ENCODE measurements at places on chromosomes 2 and 18. TPM values are rescaled to one million over a fixed set of nuclear protein-coding genes. Genes with fewer than 3 reads are reported as not detected.

GRCh38 chr2:232802091-232802490 is 25.7 kb upstream of the KCNJ13 start:
- no peak for DNase-seq

DNA sequence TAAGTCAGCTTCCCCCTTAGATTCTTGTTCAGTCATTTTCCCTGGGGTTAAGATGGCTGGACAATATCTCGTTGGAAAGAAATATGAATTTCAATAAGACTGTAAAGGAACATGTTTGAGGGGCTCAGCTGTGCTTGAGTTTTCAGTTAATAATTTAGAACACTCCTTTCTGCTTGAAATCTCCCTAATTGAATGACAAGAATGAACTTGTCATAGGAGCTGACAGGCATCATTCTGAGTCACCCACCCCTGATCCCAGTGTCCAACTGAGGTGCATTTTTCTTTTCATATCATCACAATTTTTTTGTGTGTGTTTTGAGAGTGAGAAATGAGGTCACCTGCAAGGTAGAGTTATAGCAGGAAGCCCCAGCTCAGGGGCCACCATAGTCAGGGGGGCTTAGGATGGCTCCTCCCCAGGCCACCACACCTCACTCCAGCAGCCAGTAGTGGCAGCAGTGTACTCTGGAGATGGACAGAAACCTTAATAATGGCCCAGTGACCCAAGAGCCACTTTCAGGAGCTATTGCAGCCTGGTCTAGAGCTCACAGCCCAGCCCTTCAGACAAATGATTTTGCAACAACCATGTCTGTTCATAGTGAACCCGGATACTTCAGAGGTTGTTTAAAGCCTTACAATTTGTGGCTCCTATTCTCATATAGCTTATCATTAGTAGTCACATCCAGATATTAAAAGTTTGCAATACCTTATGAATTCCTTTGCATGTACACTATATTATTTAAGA is 174.5 kb downstream of the MAIP1 start:
- DNase-seq: no peak

DNA sequence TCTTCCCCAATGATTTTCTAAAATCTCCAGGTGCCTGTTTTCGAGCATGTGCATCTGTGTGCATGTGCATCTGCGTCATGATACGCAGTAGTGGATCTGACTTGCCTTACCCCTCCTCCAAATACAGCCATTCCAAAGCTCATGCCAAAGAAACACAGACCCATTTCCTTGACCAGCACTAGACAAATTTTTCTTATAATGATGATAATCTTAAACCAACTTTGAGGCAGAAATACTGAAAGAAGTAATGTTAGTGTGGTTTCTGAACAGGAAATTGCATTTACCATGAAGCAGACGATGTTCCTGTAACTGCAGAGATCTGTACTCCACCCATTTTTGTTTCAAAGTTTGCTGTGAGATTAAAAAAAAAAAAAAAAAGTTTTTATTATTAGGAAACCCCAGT is 25.6 kb downstream of the CYTIP start:
- DNase-seq: no peak

DNA sequence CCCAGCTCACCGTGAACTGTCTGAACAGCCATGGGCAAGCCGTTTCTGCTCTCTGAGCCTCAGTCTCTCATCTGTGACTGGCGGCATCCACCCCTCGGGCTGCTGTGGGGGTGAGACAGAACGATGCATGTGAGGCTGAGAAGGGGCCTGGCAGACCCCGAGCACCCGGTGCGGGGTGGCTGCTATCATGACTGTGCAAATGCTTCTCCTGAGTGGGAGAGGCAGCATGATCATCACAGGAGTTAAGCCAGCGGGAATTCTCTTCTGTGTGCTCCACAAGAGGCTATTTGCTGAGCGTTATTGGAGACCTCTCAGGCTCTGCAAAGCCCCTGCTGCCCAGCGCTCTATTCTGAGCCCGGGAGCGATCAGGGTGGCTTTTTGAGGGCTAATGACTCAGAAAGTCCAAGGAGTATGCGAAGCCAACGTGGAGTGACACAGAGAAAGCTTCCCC is 45.8 kb upstream of the ID2 start:
- DNase-seq: no peak

GRCh38 chr2:33482518-33482917 is 6.1 kb downstream of the RASGRP3 start:
- no peak for DNase-seq

SPIRE1 gene
- 21.2 TPM for total RNA-seq

CAPG gene
- total RNA-seq: 78.8 TPM

- DNase-seq: no peak
Measured at GRCh38 chr2:190789074-190790004, 91.3 kb upstream of the GLS start.

Measured in M059J (cell line).